ENCODE measurements at places on chromosomes 7 and 10.

GRCh38 chr10:15572531-15573045 is 147.1 kb downstream of the ITGA8 start:
- no peak for DNase-seq

- DNase-seq = no peak
Observed at GRCh38 chr10:92574548-92575261, 812 bp upstream of the IDE start.

DNA sequence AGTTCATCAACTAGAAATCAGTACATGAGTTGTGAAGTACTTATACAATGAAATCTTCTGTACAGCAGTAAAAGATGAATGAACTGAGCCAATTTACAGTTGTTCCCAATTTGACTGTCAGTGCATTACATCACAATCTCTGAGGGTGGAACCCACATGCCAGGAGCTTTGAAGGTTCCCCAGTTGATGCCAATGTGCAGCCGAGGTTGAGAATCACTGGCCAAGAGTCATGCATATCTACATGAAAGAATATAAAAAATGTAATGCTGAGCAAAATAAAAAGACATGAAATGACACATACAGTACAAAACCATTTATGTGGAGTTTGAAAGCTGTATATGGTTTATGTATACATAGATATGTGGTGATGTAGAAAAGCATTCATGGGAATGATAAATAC is 22.1 kb upstream of the CCNJ start:
- no peak for DNase-seq

DNA sequence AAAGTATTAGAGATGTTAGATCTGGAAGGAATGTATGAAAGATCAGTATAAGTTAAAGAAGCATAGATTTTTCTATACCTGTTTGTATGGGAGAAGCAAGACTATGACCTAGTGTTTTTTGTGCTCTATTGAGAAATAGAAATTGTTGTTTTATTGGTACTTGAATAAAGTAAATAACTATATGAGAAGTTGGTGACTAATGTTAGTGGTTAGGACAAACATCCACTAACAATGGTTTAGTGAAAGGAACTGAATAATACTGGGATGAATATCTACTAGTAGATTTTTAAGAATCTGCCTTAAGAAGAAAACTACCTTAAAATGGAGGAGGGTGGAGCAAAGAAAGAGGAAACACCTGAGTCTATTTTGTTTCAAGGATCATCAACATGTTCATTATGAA is 521.1 kb upstream of the POT1 start:
- DNase-seq = no peak

- no peak for DNase-seq
Observed at GRCh38 chr10:53209944-53210611, 437.5 kb upstream of the MBL2 start.

DNA sequence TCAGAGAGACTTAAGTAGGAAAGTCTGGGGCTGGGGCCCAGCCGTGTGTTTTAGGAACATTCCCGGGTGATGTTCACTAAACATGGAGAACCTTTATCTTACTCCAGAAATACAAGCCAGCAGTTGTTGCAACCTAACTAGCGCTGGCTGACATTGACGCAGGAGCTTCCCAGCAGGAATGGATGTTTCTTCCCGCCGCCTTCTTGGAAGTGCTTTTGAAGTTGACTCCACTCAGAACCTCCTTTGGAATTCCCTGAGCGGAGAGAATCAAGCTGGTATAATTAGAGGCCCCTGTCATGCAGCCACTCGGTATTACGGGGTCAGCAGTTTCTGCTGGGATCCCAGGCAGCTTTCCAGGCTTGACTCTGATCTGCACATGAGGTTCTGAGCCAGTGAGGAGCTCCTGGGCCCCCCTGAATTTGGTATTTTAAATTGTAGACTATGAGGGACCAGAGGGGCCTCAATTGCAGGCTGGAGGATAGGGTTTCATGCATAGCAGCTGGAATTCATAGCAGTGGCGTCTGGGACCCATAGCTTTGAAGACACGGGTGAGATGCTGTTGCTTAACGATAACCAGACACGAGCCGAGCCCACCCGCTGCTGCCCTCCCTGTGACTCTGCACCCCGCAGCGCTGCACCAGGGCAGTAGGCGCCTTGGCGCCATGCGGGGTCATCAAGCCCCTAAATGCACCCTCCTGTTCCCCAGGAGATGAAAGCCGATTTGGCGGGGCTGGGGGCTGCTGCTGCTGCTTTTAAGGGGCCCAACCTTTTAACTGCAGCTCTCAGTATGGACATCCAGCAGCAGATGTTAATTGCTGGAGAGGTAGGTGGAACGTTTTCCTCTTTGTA is 61.8 kb downstream of the EEPD1 start:
- no peak for DNase-seq

DNA sequence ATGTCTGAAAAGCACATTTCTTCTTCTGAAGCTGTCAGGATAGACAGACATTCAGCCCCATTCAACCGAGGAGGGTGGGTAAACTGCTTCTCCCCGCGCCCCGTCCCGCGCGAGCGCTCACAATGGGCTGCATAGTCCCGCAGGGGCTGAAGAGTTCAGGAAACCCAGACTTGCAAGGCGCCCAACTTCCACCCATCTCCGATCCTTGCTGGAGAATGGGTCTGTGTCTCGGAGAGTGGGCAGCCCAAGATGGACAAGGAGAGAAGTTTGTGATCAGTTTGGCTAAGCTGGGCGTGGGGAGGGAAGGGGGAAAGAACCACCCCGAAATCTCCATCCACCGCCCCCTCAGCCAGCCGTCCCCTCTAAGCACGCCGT is 686 bp downstream of the AASS start:
- DNase-seq = no peak

Data from stimulated activated CD4-positive, alpha-beta T cell treated with anti-CD3 and anti-CD28 coated beads, Interleukin-1b, Interleukin-23, amount 100 ng/mL, for 4 hours (primary cell).